ENCODE measurements at places on chromosomes 3 and 15.

DNA sequence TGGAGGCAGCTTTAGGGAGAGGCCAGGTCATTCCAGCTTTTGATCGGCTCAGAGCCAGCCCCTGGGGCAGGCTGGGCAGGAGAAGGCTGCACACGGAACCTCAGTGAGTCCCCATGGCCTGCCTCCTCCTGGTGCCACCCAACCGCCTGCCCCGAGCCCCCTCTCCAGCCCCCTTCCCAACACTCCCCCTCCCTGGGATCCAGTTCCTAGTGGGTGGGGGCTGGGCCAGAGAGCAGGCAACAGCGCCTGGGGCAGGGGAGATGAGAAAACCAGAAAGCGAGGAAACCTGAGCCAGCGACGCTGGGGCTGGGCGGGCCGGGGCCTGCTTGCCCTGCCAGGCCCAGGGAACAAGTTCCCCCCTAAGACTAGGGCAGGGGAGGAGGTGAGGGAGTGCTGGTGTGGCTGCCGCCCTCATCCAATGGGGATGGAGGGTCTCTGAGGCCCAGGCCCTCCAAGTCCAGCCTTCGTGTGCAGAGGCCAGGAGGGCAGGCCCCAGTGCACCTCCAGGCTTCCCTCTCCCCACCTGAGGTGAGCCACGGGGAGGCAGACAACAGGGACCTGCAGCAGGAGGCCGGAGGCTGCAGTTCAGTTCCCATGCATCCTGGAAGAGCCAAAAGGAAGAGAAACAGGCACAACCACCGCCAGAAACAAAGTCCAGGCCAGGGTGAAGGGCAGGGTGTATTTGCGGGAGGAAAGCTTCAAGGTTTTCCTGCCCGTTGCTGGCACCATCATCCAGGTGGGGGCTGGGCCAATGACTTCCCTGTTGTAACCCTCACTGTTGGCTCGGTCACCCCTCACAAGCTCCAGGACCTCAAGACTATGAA lies 4.0 kb upstream of the SEMA3F start:
- no peak for DNase-seq

- no peak for DNase-seq
Observed at GRCh38 chr3:127442506-127442905, 148.0 kb downstream of the TPRA1 start.

- DNase-seq, result no peak
Observed at GRCh38 chr3:23653647-23654525, 151.9 kb upstream of the UBE2E1 start.

GRCh38 chr15:25416693-25417092 lies 22.1 kb downstream of the UBE3A start:
- DNase-seq, result no peak

DNA sequence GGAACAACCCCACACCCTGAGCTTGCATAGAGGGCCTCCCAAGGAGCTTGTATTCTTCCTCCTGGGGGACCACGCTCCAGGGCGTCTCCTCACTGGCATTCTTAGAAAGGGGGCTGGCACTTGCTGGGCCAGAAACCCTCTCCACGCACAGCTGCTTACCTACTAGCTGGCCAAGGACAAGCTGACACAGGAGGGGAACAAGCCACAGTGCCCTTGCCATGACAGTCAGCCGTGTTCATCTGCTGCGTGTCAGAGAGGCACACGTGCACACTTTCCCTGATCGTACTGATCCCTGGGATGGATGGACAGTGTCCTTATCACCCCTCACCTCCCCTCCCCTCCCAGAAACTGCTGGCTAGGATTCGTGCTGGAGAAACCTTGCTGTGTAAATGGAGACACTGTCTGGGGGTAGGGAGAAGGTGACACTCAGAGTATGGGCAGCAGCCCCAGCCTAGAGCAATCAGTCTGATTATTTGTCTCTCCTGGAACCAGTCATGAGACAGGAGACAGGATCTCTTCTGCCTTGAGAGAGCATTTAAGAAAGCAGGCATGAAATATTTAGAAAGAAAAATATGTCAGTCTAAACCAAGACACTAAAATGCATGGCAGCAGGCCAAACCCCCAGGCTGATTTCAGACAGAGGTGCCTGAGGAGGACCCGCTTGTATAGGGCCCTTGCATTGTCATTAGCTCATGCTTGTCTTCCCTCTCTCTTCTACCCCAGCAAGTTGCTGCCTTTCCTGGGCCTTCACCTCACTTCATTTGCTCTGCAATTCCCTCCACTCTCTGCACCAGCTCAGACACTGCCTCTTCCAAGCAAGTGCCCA lies 311.8 kb upstream of the TRIM42 start:
- peak; percentile 4 for DNase-seq

- no peak for DNase-seq
Observed at GRCh38 chr3:160928183-160928726, 172.2 kb downstream of the PPM1L start.

GRCh38 chr15:54520616-54521015 lies 542.4 kb downstream of the UNC13C start:
- DNase-seq, result no peak

DNA sequence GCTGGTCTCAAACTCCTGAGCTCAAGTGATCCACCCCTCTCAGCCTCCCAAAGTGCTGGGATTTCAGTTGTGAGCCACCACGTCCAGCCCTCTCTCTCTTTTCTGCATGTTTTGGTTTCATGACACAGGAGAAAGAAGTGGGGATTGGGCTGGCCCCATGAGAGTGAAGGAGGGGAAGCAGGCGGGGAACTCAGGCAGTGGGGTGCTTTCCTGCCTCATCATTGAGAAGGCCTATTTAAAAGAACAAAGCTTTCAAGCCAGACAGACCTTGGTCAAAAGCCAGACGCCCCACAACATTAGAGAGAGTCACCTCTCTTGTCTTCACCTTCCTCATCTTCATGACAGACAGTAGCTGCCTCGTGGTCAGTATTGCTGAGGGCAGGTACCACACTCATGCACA lies 15.9 kb downstream of the PSTPIP1 start:
- no peak for DNase-seq

All from fibroblast of skin of scalp (primary cell).